Spleen (tissue), 13 donors: ENCODE measurements at places on chromosomes 1 and 21. TPM values are rescaled to one million over a fixed set of nuclear protein-coding genes. Genes with fewer than 3 reads are reported as not detected.

FYB2 gene
- total RNA-seq, result not detected

FHAD1 gene
- 0.25 TPM for total RNA-seq

CLIC6 gene
- 1.9 TPM for total RNA-seq

LRRC8B gene
- 12.8 TPM for total RNA-seq

FCRL5 gene
- total RNA-seq, result 111 TPM

OVAAL gene
- not detected for total RNA-seq

SLC2A5 gene
- total RNA-seq, result 9.1 TPM

FCGR2B gene
- total RNA-seq, result 58.6 TPM

KIF21B gene
- total RNA-seq, result 49.0 TPM
